GM04504 (cell line): ENCODE measurements at places on chromosomes 6 and 20.

GRCh38 chr6:501891-502601, 110.5 kb downstream of the IRF4 start:
- peak; percentile 3 for DNase-seq

- DNase-seq = no peak
These were observed 40.8 kb upstream of the STMND1 start for GRCh38 chr6:17061097-17061496.

GRCh38 chr20:50969435-50969834, 10.8 kb downstream of the MOCS3 start:
- DNase-seq = no peak

- no peak for DNase-seq
These were observed 153.7 kb upstream of the OLIG3 start for GRCh38 chr6:137647762-137648447.

DNA sequence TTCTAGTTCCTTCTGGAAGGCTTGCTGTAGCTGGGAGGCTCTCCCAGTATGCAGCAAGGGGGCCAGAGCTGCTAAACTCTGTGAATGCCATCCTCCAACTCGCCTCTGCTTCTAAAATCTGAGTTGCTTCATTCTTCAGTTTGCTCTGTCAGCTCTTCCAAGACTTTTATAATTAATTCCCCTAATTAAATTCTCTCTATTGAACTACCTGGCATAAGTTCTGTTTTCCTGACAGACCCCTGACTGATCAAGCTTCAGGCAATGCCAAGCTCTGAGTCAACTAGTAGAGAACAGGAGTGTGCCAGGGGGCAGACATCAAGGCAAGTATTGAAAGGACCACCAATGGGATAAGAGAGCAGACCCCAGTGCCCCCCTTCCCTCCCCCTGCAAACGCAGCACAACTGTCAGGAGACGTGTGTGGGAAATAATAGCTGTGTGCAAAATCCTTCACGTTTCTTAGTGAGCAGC, 109.3 kb upstream of the TAB2 start:
- DNase-seq = no peak

DNA sequence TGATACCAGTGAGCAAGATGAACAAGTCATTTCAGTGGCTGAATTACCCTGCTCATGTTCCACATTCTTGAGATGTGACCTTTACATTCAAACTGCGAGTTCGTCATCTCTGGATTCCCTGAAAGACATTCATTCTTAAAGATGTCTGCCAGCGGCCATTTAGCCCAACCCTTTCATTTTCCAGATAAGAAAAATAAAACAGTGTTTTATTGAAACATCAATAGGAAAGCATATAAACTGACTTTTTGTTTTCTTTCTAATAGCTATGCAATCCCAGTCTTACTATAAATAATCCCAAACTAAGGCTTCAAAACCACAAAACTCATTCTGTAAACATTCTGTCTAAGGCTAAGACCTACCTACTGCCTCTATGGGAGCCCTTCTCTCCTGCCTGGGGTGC, 134.0 kb downstream of the SAMD5 start:
- no peak for DNase-seq

DNA sequence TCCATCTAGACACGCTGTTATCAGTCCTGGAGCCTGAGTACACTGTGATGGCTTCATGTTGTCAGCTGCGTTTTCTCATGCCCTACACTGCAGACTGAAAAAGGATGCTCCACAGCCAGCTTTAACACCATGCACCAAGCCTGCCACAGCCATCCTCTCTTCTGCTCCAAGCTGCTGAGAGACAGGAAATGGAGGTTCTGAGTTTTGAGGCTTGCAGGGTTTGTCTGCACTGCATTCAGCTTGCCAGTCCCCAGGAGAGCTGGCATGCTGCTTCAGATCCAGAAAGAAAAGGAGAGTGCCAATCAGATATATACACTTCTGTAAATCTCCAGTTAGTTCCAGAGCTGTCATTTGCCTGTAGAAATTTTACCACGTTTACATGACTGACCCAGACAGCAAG, 550.7 kb upstream of the FLRT3 start:
- DNase-seq = no peak

DNA sequence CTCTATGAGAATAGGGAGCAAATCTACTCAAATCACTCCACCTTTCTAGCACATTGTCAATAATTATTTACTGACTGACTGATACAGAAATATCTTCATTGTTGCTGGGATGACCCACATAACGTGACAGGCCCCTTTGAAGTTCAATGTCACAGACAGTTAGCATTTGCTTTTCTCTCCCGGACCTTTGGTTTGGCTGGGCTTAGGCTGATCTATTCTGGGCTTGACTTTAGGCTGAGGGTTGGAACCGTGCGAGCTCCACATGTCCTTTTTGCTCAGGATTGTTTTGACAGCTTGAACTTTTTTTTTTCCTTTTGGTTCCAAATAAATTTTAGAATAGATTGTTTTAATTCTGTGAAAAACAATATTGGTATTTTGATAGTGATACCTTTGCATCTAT, 12.0 kb downstream of the ULBP3 start:
- no peak for DNase-seq

GRCh38 chr6:144877118-144877517, 592.0 kb downstream of the UTRN start:
- DNase-seq = no peak

- no peak for DNase-seq
These were observed 320.2 kb upstream of the POU3F2 start for GRCh38 chr6:98514073-98514720.

- DNase-seq = no peak
These were observed 350.2 kb upstream of the IMPG1 start for GRCh38 chr6:76422511-76423213.

- peak; percentile 10 for DNase-seq
These were observed 42.2 kb upstream of the SPTLC3 start for GRCh38 chr20:12966468-12967085.

DNA sequence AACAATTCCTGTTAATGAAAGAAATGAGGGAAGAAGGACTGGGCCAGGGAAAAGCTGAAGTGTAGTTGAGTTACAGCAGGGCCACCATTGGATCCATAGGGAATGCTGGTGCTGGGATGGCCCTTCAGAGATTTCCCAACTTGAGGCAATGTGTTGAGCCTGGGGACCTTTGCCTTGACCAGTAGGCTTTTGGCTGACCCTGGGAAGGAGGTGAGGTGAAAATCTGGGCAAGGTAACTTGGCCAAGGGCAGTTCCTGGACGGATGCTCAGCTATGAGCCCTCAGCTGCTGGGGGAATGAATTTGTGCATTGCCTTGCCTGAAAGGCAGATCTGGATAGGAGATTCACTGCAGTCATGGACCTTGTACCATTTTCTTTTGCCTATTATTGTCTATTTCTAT, 20.4 kb downstream of the UTRN start:
- DNase-seq = no peak

DNA sequence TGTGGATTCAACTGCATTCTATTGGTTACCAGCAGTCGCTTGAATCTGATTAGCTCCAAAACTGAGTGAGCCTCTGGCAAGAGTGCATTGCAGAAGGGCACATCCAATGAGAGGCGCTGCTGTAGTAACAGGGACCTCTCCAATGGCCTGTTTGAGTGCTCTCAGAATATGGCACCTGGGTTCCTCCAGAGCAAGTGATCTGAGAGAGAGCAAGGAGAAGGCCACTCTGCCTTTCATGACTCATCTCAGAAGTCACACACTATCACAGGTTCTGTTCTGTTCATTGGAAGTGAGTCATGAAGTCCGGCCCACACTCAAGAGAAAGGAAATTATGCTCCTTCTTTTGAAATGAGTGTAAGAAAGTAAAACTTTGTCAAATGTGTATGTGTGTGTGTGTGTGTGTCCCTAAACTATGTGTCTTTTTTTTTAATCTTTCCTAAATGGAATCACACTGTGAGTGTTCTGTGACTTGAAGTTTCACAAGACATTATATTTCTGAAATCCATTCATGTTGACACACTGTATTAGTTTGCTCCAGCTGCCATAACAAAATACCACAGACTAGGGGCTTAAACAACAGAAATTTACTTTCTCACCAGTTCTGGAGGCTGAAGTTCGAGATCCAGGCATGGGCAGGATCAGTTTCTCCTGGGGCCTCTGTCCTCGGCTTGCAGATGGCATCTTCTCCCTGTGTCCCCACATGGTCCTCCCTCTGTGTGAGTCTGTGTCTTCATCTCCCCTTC, 138.3 kb upstream of the CDYL start:
- DNase-seq = peak; percentile 40

DNA sequence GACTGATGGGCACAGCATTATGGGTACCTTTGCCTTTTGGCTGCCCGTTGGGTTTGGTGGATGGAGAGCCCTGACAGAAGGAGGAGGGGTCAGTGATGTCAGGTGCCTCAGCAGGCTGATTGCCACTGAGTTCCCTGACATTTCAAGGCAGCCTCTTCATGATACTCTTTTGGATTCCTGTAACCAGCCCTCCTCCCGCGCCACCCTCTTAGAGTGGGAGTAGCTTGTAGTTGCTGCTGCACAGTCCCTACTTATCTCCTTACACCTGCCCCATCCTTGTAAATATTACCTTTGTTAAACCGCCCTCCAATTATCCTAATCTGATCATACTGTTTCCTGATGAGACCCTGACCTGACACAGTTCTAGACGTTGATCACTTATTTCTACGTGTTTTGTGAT, 140.0 kb downstream of the CFAP61 start:
- DNase-seq = no peak

DNA sequence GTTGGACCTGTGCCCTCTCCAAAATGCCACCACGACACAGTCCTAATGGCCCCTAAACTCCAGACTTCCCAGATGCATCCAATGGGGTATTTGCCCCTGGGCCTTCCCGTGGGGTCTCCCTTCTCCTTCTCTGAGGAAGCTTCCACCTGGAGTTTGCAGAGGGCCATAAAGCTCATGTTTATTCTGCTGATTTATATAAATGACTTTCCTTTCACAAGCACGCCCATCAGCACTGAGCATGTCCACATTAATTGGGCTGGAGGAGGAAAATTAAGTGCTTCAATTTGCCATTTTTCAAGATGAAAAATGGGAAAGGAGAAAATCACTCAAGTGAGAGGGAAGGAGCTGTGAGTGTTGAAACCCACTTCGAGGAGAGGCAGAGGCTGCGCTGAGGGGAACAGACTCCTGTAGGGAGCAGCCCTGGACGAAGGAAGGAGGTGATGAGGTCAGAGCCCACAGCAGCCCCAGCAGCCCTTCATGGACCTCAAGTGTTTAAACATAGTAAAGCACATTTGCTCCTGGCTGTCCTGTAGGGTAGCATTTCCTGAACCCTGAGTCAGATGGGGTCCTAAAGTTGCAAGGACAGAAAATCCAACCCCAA, 434.9 kb upstream of the SULF2 start:
- DNase-seq = no peak

DNA sequence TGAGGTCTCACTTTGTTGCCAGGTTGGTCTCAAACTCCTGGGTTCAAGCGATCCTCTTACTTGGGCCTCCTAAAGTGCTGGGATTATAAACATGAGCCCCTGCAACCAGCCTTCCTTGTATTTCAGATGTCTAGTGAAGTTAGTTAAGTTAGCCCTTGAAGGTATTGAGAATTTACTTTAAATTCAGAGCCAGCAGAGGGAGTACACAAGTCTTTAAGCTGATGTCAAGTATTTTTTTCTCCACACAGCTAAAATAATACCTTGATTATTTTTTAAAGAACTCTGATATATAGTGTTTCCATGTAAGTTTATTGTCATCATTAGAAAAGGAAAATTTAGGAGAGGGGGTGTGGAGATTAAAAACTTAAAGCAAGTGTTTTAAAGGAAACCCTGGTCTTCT, 9.8 kb downstream of the FOXO3 start:
- DNase-seq = no peak

GRCh38 chr20:17967521-17968365, 851 bp downstream of the SNX5 start:
- no peak for DNase-seq

DNA sequence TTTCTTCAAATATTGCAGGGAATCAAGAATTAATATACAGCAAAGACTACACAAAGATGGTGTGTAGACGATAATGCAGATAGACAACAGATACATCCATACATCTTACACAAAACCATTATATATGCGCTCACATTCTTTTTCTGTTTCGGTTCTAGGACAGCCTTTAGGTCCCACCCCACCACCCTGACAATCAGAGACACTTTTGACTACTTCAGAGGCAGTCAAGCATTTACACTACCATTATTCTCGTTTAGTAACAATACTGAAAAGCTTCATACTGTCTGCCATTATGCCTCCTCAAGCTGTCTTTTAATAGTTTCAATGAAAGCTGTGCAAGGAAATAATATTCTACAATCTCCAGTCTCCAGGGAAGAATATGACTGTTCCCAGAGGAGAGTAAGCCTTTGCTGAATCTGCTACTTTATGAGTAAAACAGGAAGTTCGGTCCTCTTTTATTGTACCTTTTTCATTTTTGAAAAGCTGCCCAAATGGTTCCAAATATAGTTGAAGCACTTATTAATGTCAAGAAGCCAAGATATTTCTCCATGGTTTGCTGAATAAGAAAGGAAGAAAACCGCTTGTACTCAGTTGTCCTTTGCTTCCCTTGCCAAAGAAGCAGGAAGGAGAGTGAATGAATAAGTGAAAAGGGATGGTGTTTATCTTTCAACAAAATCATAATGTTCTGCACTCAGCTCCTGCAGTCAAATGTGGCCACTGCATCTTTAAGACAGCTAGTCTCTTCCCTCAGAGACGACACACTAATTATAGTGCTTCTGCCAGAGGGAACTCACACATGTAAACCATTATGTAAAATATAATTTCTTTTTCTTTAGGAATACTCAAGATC, 468.3 kb downstream of the CDC5L start:
- peak; percentile 60 for DNase-seq

DNA sequence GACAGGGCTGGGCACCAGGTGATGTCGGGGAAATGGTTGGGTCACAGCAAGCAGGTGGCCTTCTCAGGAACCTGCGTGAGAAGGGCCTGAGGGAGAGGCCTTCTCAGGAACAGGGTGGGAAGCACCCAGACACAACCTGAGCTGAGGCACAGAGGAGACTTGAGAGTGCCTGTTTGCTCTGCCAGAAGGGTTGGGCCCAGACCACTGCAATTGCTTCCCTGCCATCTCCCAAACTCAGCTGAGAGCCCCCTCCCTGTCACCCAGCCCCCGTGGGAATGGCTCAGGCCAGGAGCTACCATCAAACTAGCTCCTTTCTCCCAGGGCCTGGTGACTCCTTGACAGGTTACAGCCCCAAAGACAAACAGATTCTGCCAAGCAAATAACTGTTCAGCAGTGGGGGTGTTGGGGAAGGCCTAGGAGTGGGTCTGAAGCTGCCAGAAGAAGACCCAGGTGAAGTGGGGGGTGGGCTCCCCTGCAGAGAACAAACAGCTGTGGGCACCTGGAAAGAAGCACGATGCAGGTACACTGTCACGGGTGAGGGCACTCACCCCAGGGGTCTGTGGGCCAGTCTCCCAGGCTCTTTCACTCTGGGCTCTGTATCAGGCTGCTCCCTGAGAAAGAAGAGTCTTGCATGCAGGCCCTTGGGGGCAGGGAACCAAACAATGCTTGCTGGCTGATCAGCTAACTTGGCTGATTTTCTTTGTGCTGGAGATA, 30.4 kb upstream of the SPDEF start:
- DNase-seq = no peak

DNA sequence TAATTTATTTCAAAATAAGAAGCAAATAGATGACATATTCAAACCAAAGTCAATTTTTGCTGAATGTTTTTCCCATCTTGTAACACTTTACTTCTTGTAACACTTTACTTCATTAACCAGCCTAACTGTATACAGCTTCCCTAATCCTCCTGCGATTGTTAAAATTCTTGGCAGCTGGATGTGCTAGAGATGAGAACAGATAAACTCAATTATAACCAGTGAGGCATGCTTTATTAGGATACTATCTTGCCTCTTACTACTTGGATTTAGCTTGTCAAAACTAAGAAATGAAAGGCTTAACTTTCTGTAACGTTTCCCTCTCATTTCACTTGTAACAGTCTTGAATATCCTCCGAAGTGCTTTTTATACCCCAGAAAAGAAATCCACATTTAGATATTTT, 94.1 kb upstream of the BMP5 start:
- no peak for DNase-seq

- no peak for DNase-seq
These were observed 20.1 kb upstream of the BCAS1 start for GRCh38 chr20:54090230-54091119.
